ENCODE measurements at places on chromosomes 4 and X. TPM values are rescaled to one million over a fixed set of nuclear protein-coding genes. Genes with fewer than 3 reads are reported as not detected.

DNA sequence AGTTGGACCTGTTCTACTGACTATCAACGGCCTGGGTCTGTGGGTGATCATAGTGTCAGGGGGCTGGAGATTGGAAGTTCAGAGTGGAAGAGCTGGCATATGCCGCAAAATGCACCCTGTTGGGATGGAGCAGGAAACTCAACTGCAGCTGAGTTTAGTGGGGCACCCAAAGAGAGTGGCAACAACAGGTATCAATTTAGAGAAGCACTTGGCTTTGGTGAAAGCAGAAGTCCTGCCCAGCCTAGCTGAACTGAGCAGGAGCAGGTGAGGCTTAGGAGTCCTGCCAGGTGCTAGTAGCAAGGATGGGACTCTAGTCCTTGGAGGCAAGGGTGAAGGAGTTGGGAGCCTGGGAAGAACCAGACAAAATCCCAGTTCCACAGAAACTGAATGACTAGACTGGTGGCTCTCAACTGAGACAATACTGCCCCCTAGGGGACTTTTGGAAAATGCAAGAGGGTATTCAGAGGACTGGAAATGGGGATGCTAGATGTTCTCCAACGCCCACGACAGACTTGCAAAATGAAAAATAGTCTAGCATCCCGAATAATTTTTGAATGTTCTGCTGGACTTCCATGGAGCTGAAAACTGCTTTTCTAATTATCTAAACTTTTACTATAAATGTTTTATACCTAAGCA, 49.4 kb downstream of the RTL9 start:
- H3K4me3 ChIP-seq, result no peak overlapping the region
- H3K27me3 ChIP-seq, result no peaks in the 10 kb centered on the region
- DNase-seq, result peak; percentile 72
- peaks cover 6% of the 10 kb centered on the region for H3K4me1 ChIP-seq
- no peak overlapping the region for H3K27ac ChIP-seq
- no peaks in the 10 kb centered on the region for H3K36me3 ChIP-seq

DNA sequence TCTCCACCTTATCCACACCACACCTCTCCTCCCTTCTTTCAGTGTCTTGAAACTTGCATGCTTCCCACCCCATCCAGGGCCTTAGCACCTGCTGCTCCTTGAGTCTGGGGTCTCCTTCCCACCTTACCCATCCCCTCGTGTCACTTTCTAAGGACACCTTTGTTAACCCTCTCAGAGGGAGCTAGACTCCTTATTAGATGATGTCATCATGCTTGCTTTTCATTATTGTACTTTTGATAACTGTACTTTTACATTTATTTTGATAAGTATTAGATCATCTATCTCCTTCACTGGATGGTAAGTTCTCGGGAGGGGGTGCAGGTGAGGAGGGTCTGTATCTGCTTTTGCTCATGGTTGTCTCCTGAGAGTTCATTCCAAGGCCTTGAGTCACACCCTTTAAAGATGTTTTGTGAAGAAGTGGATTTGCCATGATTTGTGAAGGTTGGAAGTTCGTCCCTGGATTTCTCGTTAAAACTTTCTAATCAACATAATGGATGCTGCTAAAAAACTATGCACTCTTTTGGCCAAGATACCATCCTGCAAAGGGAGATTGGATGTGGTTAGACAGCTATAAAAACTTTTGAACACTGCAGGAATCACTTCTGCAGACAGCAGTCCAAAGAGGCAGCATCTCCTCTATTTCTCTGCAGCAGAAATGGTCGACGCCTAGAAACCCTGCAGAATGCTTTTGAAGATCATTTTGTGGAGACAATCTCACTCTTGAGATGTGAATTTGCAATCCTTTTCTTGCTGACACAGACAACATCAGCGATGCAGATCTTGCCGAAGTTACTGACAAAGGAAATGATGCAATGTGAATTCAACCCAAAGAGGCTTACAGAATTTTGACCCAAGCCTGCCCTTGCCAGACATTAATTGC, 69.6 kb downstream of the ENPP6 start:
- no peaks in the 10 kb centered on the region for H3K4me1 ChIP-seq
- no peak overlapping the region for H3K4me3 ChIP-seq
- H3K36me3 ChIP-seq, result no peaks in the 10 kb centered on the region

GRCh38 chr4:118139241-118139640, 105.0 kb downstream of the NDST3 start:
- H3K27me3 ChIP-seq, result no peaks in the 10 kb centered on the region
- no peaks in the 10 kb centered on the region for H3K36me3 ChIP-seq
- no peak overlapping the region for H3K4me3 ChIP-seq
- no peak overlapping the region for H3K27ac ChIP-seq
- DNase-seq, result no peak

DNA sequence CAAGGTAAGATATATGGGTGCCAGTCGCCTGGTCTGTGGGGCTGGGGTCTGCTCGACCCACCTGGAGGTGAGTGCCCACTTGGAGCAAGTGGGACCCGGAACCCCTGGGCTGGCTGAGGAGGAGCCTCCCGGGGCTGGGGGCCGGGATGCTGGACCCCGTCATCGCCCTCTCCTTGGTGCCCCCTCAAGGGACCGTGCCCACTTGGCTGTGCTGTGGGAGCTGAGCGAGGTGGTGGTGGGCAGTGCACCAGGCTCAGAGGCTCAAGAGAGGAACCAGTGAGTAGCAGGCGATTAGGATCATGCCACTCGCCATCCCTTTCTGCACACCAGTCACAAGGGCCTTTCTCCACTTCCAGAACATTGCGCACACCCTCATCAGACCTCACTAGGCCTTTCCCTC, 203.8 kb upstream of the PSAPL1 start:
- no peak for DNase-seq
- no peak overlapping the region for H3K27ac ChIP-seq
- H3K27me3 ChIP-seq, result no peaks in the 10 kb centered on the region
- H3K4me1 ChIP-seq, result no peaks in the 10 kb centered on the region

GRCh38 chr4:4922441-4922840, 63.0 kb downstream of the MSX1 start:
- DNase-seq, result no peak
- H3K27me3 ChIP-seq, result no peaks in the 10 kb centered on the region
- H3K27ac ChIP-seq, result no peak overlapping the region
- no peaks in the 10 kb centered on the region for H3K36me3 ChIP-seq
- no peaks in the 10 kb centered on the region for H3K4me1 ChIP-seq

- no peak for DNase-seq
- no peaks in the 10 kb centered on the region for H3K27me3 ChIP-seq
- peak overlapping the region; percentile 89 for H3K4me3 ChIP-seq
- no peak overlapping the region for H3K27ac ChIP-seq
These were observed 1.8 kb downstream of the WWC2 start for GRCh38 chr4:183100827-183101226.

The SOWAHB gene
- under 0.01 TPM for total RNA-seq

DNA sequence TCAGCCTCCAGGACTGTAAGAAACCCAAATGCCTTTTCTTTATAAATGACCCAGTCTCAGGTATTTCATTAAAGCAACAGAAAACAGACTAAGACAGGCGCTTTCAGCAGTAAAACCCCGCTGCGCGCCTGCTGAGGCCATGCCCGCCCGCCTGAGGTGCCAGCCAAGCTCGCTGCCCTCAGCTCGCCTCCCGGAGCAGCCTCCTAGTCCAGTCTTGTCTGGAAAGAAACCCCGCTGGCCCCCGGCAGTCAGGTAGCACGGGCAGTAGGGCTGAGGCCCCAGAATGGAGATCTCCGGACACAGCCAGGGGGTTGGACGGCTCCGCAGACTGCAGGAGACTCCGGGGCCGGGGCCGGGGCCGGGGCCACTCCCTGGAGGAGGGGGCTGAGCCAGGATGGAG, 31.7 kb downstream of the ZFYVE28 start:
- no peaks in the 10 kb centered on the region for H3K36me3 ChIP-seq
- H3K4me1 ChIP-seq, result no peaks in the 10 kb centered on the region
- no peak for DNase-seq
- no peak overlapping the region for H3K4me3 ChIP-seq
- H3K27ac ChIP-seq, result no peak overlapping the region

The GAGE12J gene
- not detected for total RNA-seq

- H3K27ac ChIP-seq, result no peak overlapping the region
- H3K4me1 ChIP-seq, result no peaks in the 10 kb centered on the region
- H3K4me3 ChIP-seq, result no peak overlapping the region
- H3K27me3 ChIP-seq, result no peaks in the 10 kb centered on the region
- no peaks in the 10 kb centered on the region for H3K36me3 ChIP-seq
- DNase-seq, result no peak
These were observed 146.8 kb downstream of the PTTG2 start for GRCh38 chr4:38106886-38107514.

The UCP1 gene
- not detected for total RNA-seq

GRCh38 chr4:18180122-18180521, 158.6 kb upstream of the LCORL start:
- H3K36me3 ChIP-seq, result no peaks in the 10 kb centered on the region
- no peak overlapping the region for H3K27ac ChIP-seq
- no peaks in the 10 kb centered on the region for H3K4me1 ChIP-seq

DNA sequence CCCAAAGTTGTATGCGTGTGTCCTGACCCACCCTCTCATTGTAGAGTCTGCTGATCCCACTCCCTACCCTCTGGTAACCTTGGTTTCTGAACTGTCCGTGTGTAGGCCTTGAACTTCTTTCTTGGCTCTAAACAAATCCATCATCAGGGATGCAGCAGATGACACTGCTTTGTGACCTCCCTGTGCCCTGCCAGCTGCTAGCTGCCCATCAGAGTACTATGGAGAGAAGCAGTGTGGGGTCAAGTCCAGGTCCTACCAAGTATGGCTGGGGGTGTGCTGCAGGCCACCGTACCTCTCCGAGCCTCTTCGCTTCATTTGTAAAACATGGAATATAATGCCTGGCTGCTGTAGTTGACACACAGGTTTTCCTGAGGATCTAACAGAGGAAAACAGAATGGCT, 183.5 kb upstream of the RBPJ start:
- peaks cover 6% of the 10 kb centered on the region for H3K4me1 ChIP-seq
- H3K27me3 ChIP-seq, result no peaks in the 10 kb centered on the region
- H3K4me3 ChIP-seq, result no peak overlapping the region
- no peaks in the 10 kb centered on the region for H3K36me3 ChIP-seq
- DNase-seq, result no peak

DNA sequence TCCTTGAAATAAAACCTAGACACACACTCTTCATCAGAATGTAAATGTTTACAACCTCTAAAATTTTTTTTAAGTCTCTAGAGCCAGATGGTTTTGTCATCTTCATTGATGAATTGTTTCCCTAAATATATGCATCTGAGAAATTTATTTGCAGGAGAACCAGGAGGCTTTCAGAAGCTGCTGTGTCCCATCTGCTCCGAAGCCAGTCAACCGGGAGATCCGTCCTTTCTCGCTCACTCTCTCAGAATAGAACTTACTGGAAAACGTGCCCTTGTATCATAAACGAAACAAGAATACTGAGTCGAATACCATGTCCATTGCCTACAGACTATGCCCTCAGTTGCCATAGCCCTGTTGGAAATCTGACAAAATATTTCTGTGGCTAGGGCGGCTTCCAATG, 103.5 kb downstream of the SLC34A2 start:
- H3K36me3 ChIP-seq, result no peaks in the 10 kb centered on the region
- no peak overlapping the region for H3K27ac ChIP-seq
- no peak for DNase-seq
- H3K4me3 ChIP-seq, result no peak overlapping the region
- no peaks in the 10 kb centered on the region for H3K27me3 ChIP-seq
- H3K4me1 ChIP-seq, result no peaks in the 10 kb centered on the region

The POF1B gene
- total RNA-seq, result not detected

The CENPE gene
- 1.5 TPM for total RNA-seq

DNA sequence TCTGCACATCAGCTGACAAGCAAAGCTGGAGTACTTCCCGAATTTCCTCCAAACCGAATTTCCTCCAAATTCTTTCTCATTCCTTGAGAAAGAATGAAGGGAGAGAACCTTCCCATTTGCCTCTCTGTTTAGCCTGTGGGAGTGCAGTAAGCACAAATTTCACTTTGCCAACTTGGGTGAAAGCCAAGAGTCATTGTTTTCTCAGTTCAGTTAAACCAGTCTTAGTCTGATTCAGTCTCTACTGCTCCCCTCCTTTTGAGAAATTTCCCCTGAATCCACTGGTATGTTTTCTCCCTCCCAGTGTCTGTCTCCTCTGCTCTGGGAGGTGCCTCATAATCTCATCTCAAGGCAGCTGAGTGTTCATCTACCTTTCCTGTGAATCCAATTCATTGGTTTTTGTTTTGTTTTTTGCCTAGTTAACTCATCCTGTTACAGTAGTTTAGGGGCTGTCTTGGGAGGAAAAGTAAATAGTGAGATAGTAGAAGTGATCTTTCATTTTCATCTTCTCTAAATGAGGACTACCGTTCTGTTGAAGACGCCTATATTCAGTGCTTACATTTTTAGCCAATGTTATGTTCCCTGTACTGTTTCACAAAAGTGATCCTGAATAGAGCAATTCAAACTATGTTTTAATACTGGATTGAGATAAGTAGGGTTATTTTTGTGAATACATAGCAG, 49.0 kb downstream of the SYTL5 start:
- no peak overlapping the region for H3K27ac ChIP-seq
- H3K4me1 ChIP-seq, result no peaks in the 10 kb centered on the region
- no peaks in the 10 kb centered on the region for H3K27me3 ChIP-seq
- H3K36me3 ChIP-seq, result no peaks in the 10 kb centered on the region

DNA sequence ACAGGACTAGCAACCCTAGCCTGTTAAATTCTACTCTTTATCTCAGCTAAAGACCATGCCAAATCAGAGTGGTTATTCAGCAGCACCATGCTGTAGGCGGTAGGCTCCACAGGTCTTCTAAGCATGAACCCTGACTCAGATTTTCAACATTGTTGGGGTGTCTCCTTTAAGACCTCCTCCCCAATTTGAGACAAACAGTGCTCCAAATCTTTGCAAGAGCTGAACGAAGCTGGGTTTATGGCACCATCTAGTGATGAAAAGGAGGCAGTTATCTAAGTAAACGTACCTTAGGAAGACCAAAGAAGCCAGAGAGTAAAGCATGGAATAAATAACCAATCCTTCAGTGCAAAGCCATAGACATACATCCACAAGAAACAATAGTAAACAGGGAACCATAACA, 334.5 kb upstream of the SLC7A11 start:
- no peaks in the 10 kb centered on the region for H3K4me1 ChIP-seq
- no peak overlapping the region for H3K4me3 ChIP-seq
- H3K27me3 ChIP-seq, result no peaks in the 10 kb centered on the region
- no peaks in the 10 kb centered on the region for H3K36me3 ChIP-seq
- peak; percentile 59 for DNase-seq
- H3K27ac ChIP-seq, result no peak overlapping the region

DNA sequence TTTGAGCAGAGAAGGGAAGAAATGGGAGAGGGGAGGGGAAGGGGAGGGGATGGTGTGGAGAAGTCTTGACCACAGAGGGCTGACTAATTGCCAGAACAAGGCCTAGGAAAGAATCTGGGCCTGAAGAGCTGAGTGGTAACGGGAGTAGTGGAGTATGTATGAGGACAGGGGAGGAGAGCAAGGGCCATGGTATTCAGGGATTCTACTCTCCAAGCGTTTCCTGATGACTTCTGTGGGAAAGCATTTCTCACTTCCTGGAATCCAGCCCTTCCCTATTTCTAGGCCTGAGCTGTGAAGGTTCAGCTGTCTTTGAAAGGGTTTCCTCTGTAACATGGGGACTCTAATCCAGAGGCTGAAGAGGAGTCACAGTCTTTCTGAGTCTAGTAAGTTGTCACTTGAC, 19.7 kb upstream of the SOX3 start:
- peaks cover 4% of the 10 kb centered on the region for H3K4me1 ChIP-seq
- no peaks in the 10 kb centered on the region for H3K36me3 ChIP-seq
- peak; percentile 84 for DNase-seq
- H3K27ac ChIP-seq, result peak overlapping the region; percentile 51
- no peak overlapping the region for H3K4me3 ChIP-seq
- H3K27me3 ChIP-seq, result no peaks in the 10 kb centered on the region

The CNGA2 gene
- total RNA-seq, result not detected

The STBD1 gene
- total RNA-seq, result 10.8 TPM

The ZFP92 gene
- total RNA-seq, result 0.17 TPM

All from fibroblast of lung (primary cell).